Activated gamma-delta T cell (primary cell): ENCODE measurements at places on chromosomes 11 and 22.

DNA sequence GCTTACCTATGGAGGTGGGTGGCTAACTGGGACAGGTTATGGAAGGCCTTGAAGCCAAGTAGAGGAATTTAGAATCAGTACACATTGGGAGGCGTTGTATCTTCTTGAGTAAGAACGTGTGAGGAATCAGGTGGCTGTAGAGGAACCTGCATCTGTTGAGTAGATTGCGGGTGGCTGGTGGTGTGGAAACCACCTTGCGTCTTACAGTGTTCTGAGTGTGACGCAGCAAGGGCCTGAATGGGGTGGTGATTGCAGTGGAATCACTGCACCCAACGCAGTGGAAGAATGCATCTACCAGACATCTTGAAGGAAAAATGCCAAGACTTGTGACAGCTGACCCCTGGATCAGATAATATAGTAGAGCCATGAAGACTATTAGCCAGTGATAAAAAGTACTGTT is 110.8 kb upstream of the NNMT start:
- no peak for DNase-seq

GRCh38 chr11:38680746-38681145 is 2082.7 kb upstream of the RAG2 start:
- no peak for DNase-seq

DNA sequence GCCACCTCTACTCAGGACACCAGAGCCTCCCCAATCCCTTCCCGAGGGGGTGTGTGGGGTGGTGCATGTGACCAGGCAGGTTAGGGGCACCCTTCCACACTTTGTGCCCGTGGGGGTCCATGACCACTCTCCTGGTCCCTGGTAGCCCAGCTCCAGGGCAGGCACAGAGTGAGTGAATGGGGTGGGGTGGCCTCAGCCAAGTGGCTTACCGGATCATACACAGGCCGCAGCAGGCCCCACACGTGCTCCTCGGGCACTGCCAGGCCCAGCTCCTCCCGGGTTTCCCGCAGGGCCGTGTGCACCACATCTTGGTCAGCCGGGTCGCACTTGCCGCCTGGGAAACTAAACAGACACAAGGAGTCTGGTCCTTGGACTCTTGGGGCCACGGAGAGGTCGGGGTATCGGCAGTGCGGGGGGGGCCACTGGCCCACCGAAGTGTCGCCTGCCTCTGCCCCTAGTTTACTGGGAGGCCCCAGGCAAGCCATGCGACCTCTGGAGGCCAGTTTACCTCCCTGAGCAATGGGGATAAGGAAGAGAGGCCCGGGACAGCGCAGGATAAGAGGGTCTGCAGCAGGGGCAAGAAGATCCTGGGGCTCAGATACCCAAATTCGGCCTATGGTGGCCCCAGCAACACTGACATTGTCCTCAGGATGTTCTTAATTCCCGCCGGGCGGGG is 889 bp downstream of the NUDT8 start:
- DNase-seq: no peak

DNA sequence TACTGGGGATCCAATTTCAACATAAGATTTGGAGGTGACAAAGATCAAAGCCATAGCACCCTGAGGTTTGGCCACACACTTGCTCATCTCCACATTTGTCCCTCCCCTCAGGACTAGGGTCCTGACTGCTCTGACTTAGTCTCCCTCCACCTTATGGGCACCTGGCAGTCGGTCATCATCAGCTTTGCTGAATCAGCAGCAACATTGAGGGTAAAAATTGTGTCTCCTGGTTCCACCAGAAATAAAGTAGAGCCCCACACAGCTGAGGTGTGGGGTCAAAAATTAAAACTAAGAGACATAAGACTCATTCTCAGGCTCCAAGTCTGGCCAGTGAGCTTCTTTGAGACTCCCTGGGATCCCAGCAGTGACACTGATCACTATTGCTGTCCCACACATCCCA is 56.2 kb downstream of the GGTLC2 start:
- no peak for DNase-seq

- no peak for DNase-seq
Observed at GRCh38 chr11:23988381-23989006, 508.4 kb upstream of the LUZP2 start.

DNA sequence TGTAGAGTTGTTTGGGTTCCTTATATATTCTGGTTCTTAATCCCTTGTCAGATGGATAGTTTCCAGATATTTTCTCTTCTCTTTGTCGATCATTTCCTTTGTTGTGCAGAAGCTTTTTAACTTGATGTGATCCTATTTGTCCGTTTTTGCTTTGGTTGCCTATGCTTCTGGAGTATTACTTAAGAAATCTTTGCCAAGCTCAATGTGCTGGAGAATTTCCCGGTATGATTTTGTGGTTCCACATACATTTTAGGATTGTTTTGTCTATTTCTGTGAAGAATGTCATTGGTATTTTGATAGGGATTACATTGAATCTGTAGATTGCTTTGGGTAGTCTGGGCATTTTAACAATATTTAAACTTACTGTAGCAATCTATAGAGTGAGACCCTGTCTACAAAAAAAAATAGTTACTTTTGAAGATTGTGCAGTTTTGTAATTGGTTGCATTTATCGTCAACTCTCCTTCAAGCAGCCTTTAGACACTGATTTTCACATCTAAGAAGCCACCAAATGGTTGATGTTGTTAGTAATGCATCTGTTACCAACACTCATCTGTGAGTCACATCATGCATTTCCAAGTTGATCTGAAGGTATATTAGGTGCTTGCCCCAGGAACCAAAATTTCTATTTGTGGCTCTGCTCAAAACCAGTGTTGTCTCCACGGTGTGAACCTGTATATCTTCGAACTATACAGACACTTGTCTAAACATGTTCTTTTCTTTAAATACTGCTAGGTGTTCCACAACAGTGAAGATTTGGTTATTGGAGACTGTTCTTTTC is 21.4 kb downstream of the XRCC6 start:
- no peak for DNase-seq

GRCh38 chr22:24901448-24901847 is 45.0 kb downstream of the LHFPL7 start:
- no peak for DNase-seq

DNA sequence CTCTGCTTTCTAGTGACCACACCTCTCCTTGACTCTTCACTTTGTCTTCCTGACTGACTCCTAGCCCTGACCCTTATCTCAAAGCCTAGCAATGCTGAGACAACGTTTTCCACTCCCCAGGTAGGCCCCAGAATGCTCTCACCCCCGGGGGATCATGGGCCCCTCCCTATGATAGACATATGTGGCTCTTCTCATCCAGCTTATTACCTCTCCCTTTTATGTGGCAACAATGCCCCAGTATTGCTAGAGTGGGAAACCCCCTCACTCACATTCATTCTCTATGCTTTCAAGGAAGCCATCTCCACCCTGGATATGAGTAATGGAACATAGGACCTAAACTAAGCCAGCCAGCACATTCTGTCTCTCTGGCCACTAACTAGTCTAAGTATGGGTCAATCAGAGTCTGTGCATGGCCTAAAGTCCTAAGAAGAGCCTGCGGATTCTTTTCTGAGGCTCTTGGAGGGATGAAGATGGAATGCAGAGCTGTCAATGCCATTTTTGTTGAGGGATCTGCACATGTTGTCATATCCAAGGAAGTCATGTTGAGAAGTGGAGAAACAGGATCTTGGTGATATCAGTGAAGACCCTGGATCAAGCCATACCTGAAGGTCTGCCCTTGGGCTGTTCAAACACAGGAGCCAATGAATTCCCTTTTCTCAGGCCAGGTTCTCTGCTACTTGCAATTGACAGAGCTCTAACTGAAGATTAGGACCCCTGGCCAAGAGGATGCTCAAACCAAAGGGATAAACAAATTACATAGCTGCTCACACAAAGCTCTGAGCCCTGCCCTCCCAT is 79.8 kb upstream of the GRK3 start:
- DNase-seq: no peak

DNA sequence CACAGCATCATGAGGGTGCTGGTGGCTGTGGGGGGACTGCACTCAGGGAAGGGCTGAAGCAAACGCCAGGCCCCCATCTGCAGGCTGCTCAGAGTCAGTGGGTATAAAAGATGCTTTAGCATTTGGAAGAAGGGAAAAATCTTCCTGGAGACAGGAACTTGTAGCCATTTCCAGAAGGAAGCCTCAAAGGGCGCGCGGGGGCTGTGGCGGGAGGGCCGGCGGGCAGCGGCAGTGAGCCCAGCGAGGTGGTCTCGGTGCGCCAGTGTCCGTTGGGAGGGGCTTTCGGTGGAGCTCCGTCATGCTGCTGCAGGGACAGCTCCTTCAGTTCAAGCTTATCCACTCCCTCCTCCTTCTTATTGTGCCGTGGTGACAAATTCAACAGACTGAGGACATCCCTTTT is 63.0 kb upstream of the PITPNB start:
- no peak for DNase-seq

GRCh38 chr11:111944139-111944538 is 7.0 kb downstream of the DIXDC1 start:
- DNase-seq: no peak

- DNase-seq: no peak
Observed at GRCh38 chr11:57402188-57403002, 11.9 kb upstream of the PRG2 start.
